NCI-H446 (cell line): ENCODE measurements at places on chromosomes 4 and X.

- DNase-seq = no peak
Measured at GRCh38 chr4:6990661-6991060, 52.5 kb upstream of the TADA2B start.

GRCh38 chr4:113332701-113333100, 283.2 kb downstream of the ANK2 start:
- no peak for DNase-seq

DNA sequence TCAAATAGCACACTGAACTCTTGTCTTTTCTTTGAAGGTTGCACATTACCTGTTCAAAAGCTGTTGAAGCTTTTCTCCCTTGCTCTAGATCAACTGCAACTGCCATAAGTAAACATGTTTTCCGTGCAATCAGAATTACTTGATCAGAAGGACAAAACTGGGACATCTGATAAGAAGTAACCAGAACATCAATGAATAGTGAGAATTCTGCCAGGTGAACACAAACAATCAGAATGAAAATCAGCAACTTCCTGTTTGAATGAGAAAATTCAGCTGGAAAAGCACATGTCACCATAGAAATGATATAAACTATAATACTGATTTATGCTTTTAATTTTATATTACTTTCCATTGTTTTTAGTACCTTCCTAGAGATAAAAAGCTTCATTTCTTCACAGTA, 160.7 kb downstream of the DLG3 start:
- DNase-seq = no peak

DNA sequence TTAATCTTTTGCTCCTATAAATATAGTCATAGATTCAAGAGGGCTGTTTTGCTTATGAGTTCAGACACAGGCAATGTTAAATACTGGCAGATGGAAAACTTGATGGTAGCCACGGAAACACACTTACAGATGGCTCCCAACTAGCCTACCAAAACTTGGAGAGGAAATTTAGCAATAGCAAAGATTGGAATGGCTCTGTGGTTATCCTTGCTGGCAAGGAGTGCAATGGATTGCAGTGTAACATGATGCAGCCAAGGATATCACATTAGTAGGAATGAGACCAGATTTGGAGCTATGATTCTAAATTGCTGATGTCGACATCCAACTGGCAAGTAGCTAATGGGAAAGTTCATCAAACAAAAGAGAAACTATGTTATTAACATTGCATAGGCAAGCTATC, 791.0 kb upstream of the DIAPH2 start:
- peak; percentile 26 for DNase-seq

DNA sequence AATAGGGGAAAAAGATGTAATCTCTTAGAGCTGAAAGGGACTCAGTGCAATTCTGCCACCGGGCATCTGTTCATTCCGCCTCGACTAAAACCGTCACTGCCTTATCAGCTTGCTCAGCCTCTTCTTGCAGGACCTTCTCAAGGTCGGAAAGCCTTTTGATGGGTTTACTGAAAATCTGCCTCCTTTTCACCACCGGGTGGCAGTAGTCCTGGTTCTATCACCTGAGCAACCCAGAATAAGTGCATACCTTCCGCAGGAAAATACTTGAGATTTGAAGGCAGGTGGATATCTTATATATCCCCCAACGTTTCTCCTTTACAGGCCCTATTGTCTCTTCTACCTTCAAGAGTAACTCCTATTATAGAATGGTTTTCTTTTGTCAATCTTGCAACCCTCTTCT, 103.4 kb upstream of the PAK3 start:
- no peak for DNase-seq

DNA sequence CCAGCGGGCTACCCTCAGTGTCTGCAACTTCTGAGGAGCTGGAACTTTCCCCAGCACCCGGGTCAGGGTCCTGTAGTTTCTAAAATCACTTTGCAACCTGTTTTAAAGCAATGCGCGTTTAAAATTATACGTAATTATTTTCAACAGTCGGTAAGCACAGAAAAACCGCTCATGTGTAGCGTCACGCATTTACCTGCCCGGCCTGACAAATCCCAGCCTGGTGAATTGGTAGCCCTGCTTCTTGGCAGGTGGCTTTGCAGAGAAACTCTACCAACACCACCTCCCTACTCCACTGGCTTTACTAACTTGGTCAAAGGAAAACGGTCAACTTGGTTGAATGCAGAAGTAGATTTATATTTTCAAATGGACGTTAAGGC, 640 bp downstream of the BANK1 start:
- DNase-seq = no peak

GRCh38 chr4:162683659-162684370, 482.9 kb downstream of the NAF1 start:
- no peak for DNase-seq

DNA sequence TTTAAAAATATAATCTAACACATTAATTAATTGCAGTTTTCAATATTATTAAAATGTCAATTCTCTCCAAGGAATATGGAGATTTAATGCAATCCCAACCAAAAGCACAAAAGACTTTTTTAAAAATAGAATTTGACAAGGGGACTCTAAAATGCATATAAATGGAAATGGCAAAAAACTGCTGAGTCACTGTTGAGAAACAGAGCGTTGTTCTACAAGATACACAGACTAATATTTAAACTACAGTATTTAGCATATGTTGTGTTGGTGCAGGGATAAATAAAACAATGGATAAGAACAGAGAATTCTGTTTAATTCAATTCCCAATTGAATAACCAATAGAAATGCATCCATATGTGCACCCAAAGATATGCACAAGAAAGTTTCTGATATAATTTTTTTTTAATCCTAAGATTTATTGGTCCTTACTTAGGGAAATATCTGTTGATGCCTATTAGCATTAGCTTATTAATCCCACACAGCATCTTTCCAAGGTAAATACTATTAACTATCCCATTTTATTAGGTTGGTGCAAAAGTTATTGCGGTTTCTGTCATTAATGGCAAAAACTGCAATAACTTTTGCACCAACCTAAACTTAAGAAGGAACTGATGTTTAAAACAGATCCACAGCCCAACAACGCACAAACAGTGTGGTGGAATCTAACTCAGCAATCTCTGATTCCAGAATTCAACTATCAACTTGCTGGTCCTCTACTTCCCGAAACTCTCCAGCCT, 86.8 kb upstream of the VEGFC start:
- no peak for DNase-seq

- no peak for DNase-seq
Measured at GRCh38 chrX:130623518-130623917, 221.7 kb downstream of the RBMX2 start.

- DNase-seq = no peak
Measured at GRCh38 chrX:145393702-145394235, 146.5 kb downstream of the SPANXN1 start.

DNA sequence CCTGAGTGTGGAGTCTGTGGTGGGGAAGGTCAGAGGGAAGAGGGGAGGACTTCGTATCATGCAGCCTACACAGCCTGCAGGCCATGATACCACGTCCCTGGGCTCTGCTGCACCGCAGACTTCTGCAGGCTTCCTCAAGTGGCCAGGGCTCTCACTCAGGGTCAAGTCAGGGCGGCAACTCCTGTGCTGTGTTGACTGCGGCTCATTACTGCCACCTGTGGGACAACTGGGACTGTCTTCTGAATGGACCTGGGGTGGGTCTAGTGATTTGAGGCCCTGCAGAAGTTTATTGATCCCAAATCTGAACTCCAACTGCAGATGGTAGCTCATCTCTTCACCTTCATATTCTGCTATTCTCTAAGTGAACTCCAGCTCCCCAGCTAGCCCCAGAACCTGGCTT, 167.1 kb downstream of the NSUN7 start:
- DNase-seq = no peak

DNA sequence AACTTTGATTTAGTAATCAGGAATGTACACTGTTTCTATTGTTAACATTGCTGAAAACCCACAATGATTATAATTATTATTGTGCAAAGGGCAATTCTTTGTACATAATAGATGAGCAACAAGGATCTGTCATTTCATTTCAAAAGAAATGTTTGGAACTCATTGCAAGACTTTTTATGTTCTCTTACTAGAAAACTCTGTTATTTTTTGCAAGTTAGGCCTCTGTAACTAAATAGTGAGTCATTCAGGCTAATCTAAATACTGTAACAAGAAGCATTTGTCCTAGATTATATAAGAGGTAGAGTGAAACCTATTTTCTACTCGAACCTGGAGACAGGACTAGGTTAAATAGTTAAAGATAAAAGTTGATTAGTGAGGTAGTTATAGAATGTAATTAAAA, 93.2 kb upstream of the FAM47B start:
- DNase-seq = no peak
